ENCODE measurements at places on chromosomes 7 and 10.

- no peak for DNase-seq
Observed at GRCh38 chr7:136389933-136390332, 412.8 kb upstream of the MTPN start.

- no peak for DNase-seq
Observed at GRCh38 chr7:39592586-39592985, 26.4 kb downstream of the YAE1 start.

DNA sequence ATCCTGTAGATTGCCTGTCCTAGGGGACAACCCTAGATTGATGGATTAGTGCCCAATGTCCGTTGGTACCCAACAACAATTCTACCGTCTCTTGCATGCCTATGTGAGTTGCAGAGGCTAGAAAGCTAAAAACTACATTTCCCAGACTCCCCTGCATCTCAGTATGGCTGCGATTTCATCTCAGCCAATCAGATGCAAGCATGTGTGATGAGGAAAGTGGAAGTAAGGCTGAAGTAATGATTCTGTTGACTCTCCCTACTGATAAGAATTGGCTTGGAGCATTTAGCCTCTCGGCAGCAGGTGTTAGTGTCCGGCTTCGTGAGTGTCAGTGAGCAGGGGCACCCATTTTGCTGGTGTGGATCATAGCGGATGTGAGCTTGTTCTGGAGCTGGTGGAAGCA, 171.9 kb downstream of the FGFR2 start:
- DNase-seq = no peak

GRCh38 chr10:11144626-11145494, 127.2 kb downstream of the CELF2 start:
- DNase-seq = no peak

DNA sequence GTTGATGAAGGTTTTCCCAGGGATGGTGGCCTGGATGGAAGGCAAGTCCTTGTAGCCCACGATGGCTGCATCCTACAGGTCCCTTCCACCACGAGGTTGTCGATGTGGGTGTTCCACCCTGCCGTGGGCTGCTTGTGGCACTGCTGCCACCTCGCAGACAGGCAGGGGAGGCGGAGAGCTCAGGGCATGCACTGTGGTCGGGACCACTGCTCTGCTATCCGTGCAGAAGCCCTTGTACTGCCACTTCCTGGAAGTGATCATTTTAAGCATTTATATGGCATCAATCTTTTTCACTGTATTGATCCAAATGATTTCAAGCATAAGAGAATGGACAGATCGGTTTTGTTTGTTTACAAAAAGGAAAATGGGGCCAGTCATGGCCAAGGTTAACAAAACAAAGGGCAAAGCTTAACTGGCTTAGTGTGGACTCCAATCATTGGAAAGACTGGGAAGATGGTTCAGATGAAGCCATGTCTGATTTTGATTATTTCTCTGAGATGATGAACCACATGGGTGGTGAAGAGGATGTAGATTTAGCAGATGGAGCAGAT, 8.2 kb upstream of the CYP17A1 start:
- DNase-seq = no peak

DNA sequence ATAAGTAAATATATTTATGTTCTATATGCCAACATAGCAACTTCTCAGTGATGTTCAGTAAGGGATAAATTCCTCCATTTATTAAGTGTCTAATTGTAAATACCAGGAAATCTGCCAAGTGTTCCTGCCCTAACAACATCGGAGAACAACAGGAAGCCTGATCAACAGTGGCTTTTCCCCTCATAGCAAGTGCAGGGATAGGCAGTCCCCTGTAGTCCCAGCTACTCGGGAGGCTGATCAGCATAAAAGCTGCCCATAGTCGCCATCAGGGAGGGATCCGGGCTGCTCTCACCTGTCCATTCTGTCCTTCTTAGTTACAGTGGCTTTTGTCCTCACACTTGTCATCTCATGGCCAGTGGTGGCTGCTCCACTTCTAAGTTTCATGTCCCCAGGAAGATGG, 141.3 kb downstream of the IDE start:
- no peak for DNase-seq

GRCh38 chr10:31822150-31822549, 106.5 kb downstream of the ARHGAP12 start:
- DNase-seq = no peak

- no peak for DNase-seq
Observed at GRCh38 chr10:84004221-84004620, 135.1 kb upstream of the GHITM start.

- no peak for DNase-seq
Observed at GRCh38 chr7:27478084-27478483, 184.6 kb downstream of the HIBADH start.

DNA sequence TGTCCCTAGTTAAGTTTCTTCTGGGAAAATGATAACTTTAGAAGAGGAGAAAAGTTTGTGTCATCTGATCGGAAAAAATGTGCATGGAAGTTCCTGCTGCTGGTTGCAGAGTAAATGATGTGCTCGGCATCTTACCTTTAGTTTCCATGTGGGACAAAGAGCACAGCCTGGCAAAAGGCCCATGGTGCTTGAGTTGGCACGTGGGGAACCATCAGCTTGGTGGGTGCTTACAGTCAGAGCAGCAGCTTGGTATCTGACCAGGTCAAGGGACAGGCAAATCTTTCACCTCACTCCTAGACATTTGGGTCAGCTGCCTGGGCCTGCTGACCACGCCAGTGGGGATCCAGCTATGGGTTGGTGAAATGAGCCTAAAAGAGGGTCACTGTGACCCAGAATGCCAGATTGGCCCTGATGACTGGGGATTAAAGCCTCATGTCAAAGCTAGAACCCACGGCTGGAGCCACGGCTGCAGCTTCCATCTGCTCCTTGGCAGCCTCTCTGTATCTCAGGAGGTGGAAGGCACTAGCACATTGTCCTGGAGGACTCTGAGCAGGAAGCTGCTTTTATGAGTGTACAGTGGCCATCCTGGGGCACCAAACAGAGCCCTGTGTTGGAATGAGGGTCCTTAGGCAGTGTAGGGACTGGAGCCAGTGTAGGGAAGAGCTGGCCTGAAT, 24.7 kb downstream of the VWC2 start:
- no peak for DNase-seq

DNA sequence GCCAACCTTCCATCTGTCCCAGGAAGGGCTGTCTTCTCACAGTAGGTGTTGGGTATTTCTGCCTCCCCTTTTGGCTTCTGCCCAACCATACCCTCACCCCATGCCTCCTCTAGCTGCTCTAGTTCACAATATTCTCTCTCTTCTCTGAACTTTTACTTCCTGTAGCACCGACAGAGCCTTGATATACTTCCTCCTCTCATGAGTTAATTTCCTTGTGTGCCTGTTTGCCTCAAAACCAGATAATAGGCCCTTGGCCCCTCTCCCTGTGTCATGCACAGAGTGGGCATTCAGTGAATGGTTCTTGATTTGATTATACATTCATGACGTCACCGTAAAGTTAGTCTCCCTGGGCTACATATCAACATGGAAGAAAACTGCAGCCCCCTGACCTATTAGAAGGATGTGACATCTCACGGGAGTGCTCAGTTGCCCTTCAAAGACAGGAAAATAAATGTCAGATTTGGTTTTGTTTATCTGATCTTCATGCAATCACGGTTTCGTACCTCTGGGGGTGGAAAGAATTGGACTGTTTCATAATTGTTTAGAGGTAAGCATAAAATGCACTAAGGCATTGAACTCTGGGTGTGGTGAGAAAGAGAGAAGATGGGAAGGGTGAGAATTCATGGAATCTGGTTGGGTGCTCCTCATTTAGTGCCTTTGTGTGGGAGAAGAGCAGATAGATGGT, 127.7 kb downstream of the ITIH5 start:
- DNase-seq = no peak

- no peak for DNase-seq
Observed at GRCh38 chr7:133625046-133625445, 372.2 kb downstream of the EXOC4 start.

- DNase-seq = no peak
Observed at GRCh38 chr10:116287906-116288501, 15.0 kb upstream of the GFRA1 start.

DNA sequence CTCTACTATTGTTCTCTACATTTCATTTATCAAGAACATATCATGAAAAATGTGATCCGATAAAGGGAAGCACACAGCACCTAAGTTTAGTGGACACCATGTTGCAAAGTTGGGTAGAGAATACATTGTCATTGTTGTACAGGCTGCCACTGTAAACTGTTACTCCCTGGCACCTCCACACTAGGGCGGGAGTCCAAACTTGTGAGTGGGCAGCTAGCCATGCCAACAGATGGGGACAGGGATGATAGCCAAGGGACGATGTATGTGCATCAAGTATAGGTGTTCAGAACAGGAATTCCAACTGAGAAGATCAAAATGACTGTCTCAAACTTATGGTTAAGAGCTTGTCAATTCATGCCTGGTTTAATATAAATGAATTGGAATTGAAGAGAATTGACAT, 31.1 kb upstream of the COMMD3 start:
- no peak for DNase-seq

- DNase-seq = no peak
Observed at GRCh38 chr7:131945957-131946544, 389.6 kb upstream of the PODXL start.

GRCh38 chr10:7185367-7185690, 225.5 kb downstream of the SFMBT2 start:
- no peak for DNase-seq

DNA sequence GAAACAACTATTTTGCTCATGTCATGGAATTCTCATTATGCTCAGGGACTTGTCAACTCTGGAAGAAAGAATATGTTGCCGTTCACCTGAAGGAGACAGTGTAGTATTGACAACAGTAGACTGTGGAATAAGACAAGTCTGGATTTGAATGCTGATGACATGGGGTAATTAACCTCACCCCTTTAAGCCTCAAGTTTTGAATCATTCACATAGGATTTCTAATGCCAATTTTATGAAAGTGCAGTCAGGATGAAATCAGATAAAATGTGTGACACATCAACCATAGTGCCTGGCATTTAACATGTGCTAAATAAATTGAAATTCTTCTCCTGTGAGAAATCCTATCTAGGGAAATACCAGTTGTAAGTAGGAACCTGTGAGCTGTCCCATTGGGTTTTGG, 305.8 kb downstream of the KIF20B start:
- DNase-seq = no peak

DNA sequence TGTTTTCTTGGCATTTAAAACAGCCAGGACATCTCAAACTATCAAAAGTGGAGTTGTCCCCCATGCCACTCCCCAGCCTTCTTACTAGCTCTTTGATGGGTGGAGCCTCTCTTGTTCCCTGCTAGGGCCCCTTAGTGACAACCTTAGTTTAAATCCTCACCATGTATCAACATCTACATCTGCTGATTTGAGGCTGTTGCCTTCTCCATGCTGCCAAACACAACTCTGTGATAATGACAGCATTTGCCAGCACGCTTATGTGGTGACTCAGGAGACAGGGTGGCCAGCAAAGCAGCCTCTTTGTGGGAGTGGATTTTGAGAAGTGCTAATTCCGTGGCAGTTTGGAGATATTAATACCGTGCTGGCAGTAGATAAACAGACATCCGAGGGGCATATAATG, 145.4 kb downstream of the LRRC4 start:
- no peak for DNase-seq

DNA sequence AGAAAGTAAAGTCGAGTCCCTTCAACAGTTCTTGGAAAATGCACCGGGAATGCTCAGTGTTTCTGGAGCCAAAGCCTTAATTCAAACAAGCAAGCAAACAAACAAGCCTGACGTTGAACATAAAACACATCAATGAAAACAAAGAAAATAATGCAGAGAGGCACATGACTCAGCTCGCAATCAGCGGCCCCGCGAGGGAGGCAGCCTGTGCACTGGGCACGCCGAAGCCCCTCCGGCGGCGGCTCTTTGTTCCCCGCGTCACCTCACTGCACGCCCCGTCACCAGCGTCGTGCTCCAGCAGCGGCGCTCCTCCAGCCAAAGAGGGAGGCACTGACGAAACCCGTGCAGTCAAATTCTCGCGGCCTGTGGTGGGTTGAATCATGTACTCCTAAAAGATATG, 151.5 kb downstream of the DNAJB6 start:
- no peak for DNase-seq

DNA sequence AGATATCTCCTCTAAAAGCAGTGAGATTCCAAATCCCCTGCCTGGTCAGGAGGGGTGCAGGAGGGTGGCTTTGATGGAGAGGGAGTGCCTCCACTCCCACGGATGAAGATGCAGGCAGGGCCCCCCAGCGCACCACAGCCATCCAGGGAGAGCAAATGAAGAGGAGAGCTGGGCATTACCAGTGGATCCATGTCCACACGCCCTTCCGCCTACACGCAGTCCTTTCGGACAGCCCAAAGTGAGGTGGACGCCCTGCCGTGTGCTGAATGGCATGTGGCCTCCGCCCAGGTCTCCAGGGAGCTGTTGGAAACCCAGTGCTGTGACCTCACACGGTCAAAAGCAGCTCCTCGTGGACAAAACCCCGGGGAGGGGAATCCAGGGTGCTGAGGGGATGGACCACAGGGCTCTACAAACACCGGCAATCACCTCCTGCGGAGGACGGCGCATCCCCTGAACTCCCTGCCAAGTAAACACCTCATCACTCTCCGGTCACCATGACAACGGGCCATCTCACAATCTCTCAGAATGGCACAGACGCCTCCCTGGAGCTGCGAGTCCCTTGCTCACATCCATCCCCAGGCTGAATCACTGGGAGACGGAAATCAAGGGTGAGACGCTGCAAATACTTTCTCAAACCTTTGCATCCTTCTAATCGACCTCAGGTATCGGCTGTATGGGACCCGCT, 35.0 kb upstream of the DNAAF5 start:
- DNase-seq = no peak

- no peak for DNase-seq
Observed at GRCh38 chr10:36759141-36759805, 366.1 kb upstream of the ANKRD30A start.

DNA sequence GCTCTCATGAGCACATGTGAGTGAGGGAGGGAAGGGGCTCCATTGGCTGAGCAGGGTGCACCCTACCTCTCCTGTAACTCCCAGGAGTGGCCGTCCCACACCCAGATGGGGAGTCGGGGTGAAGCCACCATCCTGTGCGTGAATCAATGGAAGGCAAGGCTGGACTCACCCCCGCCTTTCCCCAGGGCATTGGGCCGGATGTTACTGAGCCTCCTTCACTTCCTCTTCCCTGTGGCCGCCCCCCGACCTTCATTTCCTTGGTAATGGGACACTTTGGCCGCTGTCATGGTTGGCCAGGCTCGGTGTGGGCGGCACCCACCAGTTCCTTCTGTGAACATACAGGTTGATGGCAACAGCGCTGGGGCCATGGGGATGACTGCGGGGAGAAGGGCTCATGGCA, 209.0 kb downstream of the MGMT start:
- no peak for DNase-seq

DNA sequence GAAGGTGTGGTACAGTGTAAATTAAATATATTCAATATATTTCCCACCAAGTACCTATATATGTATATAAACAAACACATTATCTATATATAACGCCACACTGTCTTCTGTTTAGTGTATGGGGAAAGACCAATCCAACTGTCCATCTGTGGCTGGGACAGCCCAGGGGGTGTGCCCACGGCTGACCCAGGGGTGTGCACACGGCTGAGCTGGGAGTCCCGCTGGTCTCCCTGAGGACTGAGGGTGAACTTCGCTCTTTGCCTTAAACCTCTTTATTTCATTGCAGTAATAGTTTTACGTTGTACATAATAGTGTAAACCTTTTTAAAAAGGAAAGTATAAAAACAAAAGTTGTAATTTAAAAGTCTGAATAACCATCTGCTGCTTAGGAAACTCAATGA, 6.3 kb downstream of the EN2 start:
- DNase-seq = no peak
